Hindlimb muscle (tissue), 1 donor: ENCODE measurements at places on chromosomes 13 and 19.

DNA sequence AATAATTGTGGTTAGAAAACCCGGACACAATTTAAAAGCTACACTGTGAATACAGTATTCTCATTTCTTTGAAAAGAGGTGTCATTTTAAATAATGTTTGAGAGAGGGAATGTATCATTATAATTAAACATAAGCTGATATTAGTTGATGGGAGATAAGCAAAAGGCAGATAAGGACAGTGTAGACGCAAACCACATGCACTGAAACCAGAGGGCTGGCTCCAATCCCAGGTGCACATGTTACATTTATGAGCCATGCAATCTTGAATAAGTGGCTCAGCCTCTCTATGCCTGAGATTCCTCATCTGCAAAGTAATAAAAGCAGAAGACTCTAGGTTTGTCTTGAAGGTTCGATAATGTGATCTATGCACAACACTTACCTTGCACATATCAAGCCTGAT lies 238.7 kb downstream of the EFNB2 start:
- no peak for DNase-seq

DNA sequence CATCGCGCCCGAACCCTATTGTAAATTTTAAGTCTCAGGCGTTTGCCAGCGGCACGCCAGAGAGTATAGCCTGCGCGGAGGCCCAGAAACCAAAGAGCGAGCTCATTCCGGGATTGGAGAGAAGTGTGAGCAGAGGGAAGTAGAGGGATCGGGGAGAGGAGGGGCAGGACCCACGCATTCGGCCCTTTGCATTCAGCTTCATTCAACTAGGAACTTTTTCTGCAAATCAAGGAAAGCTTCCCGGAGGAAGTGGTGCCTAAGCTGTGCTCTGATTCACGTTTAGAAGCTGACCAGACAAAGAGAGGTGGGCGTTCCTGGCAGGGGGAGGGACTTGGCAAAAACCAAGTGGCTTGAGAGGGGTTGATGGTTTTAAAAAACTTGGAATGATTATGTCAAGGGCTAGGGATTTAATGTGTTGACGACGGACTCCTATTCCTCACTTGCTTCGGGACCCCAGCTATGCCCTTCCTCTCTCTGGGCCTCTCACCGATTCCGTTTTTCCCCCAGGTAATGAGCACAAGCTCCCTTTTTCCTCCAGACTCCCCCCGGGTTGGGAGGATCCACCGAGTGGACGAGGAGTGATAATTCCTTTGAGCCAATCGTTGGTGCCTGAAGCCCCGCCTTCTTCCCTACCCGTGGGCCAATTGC lies 811 bp upstream of the PRMT1 start:
- DNase-seq = peak; percentile 94

- no peak for DNase-seq
Observed at GRCh38 chr19:33487901-33488800, 33.4 kb downstream of the PEPD start.

DNA sequence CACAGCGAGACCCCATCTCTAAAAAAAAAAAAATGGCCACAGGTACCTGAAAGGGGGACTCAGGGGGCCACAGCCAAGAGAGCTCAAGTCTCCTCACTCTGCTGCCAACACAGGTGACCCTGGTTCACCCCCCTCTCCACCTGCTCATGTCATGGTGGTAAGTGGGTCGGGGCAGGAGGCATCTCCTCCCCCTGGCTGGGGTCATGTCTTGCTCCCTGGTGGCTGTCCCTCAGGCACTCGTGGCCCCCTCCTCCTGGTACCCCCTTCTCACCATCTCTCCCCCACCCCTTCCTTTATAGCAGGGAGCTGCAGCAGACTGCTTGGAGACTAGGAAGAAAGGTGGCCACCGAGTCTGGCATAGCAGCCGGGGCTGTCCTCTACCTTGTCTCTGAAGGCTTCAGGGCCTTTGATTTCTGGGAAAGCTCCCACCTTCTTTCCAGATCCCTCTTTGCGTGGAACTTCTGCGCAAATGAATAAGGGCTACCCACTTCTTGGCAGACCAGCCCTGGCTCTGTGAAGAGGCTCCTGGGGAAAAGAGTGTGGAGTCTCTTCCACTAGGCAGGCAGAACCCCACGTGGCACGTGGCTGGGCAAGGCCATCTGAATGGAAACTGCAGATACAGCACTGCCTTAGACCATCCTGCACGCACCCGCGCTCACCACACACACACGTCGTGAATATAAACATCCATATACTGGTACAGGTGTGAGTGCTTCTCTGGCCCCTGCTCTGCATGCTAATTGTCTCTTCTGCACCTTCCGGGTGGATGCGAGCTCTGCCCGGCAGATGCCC lies 20.1 kb upstream of the MIER2 start:
- DNase-seq = no peak

DNA sequence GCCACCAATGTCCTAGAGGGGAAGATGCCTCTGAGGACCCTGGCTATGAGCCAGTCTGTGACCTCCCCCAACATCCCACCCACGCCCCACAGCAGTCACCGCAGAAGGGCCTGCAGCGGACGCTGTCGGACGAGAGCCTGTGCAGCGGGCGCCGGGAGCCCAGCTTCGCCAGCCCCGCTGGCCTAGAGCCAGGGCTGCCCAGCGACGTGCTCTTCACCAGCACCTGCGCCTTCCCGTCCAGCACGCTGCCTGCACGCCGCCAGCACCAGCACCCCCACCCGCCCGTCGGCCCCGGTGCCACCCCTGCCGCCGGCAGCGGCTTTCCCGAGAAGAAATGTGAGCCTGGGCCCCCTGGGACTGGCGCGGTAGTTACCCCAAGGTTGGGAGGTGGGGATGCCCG lies 30.6 kb downstream of the DPF1 start:
- no peak for DNase-seq

DNA sequence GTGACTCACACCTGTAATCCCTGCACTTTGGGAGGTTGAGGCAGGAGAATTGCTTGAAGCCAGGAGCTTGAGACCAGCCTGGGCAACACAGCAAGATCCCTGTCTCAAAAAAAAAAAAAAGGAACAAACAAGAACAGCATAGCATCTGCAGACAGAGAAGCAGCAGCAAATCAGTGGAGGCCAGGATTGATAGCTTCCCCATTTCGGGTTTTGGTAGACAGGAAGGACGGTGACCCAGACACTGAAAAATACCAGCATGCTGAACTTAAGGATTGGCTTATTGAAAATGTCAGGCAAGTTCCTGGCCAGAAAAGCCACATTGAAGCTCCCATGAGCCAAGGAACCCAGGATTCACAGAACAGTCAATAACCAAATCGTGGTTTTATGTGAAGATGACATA lies 3.0 kb downstream of the ZNF490 start:
- DNase-seq = no peak
